SK-N-SH (cell line): ENCODE measurements at places on chromosomes 4 and X. TPM values are rescaled to one million over a fixed set of nuclear protein-coding genes. Genes with fewer than 3 reads are reported as not detected.

The TIMM17B gene
- polyA plus RNA-seq = 81.0 and 87.0 TPM in 2 replicates

DNA sequence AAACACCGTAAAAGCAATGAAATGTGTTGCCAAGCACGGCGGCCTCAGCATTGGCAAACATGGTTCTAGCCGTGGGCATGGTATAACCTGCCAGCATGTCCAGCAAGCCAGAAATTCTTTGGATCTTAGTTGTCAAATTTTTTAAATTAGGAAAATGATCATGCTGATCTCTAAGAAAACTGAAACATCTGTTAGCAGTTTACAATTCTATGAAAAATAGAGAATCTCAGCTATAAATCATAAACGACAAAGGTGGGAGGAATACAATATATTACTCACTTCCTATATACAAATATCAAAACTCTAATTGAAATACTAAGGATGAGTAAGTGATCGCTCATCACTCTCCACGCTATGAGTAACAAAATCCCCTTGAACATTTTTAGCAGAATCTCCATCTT is 130.3 kb downstream of the ADGRA3 start:
- no peak for DNase-seq

The LINC00632 gene
- 0.31 and 1.2 TPM in 2 replicates for polyA plus RNA-seq

DNA sequence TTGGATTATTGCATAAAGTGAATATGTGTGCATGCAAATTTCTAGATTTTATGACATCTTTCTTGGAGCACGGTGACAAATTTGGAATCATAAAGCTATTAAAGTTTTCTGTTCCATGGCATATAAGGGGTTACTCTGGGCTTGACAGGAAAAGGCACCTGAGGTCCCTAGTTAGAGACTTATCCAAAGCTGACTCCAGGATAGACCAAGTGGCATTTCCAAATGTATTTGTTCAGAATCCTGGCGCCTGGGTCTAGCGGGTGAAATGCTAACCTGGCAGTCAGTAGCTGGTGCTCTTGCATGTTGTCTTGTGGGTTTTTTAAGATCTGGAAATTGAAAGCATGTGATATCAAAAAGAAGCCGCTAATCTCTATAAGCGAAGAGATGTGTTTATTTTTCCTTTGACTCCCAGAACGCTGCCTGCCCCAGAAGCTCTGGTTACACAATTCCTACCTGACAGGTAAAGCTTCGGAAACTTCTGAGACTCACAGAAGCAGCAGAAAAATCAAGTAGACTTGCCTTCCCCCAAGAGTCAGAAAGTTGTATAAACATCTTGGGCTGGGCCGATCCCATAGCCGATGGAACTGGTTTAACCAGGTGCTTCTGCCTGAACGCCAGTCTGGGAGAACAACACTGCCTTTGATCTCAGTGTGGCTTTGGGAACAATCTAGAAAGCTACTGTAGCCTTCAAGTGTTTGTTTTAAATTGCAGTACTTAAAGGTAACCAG is 12.9 kb upstream of the ZCCHC4 start:
- DNase-seq = no peak

DNA sequence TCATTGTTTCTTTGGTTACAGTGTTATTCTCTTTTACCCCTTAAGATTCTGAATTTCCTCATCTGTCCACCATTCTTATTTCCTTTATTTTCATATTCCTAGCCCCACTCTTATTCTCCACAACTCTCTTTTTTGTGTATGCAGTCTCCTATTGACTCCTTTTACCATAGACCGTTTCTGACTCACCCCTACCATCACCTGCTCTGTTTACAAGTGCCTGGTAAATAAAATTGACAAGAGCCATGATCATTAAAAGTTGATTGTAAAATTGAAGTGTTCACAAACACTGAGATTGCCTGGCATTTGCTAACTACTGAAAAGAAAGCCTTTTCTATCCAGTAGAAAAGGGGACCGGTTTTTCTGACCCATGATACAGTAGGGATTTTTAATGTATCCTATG is 54.4 kb downstream of the MRPL1 start:
- no peak for DNase-seq

DNA sequence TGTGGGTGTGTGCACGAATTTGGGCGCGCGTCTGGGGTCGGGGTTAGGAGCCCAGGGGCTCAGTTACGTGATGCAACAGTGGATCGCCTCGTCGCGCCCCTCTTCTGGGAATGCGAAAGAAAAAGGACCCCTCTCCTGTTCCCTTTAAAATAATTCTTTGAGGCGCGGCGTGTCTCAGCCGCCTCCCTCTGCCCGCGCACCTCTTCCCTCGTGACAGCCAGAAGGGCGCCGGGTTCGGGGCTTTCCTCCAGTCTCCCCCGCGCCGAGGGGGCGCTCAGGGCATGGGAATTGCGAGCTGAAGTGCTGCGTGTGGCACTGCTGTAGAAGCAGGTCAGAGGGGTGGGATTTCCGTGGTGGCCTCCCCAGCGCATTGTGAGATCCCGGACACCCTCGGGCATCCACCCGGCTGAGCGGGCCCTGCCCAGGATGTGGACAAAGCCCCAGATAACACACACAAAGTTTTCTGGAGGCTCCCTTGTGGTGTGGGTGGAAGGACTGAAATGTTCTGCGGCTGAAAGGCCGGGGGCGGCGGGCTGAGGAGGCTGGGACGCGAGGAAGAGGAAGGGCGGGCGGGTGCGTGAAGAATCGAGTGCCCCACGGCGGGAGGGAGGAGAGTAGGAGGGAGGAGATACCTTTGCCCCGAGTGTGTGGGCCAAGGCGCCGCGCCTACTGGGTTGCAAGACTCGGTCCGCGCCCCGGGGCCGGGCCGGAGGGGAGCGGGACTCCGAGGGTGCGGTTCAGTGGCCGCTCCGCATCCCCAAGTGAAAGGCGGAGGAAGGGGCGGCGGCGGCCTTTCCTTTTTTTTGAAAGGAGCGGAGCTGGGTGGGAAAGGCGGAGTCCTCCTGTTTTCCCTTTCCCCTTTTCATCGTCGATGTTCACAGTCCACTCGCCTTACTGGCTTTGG is 752 bp downstream of the SEPTIN11 start:
- DNase-seq = peak; percentile 76

The CENPI gene
- polyA plus RNA-seq = 2.4 and 2.6 TPM in 2 replicates

DNA sequence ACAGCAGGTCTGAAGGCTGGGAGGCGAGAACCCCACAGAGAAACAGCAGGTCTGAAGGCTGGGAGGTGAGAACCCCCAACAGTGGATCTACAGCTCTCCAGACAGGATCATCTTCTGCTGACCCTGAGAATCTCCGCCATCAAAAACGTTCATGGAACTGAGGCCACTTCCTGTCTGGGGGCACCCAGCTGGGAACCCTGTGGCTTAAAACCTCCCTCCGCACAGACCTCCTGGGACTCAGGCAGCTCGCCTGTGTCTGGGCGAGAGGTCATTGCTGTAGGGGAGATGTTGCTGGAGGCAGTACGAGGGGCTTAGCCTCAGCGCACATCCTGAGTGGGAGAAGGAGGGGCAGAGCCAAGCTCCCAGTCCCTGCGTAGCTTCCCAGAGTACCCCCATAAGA is 15.1 kb upstream of the CLDN24 start:
- no peak for DNase-seq

DNA sequence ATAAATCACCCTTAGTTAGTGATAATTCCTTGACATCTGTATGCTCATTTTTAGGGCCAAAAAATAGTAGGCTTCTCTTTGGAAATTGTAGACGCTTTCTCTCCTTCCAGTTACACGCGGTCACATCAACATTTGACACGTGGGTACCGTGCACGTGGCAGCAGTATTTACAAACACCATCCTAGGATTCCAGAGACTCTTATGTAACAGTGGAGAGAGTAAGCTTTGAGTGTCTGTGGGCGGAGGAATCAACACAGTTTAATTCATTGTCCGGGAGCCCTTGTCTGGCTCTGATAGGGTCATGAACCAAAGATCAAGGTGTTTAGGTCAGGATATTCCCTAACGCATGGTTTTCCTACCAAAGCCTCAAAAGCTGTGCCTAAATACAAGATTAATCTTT is 12.2 kb downstream of the TET2 start:
- DNase-seq = no peak
